ENCODE measurements at places on chromosomes 2 and 18. TPM values are rescaled to one million over a fixed set of nuclear protein-coding genes. Genes with fewer than 3 reads are reported as not detected.

- peak; percentile 49 for DNase-seq
Measured at GRCh38 chr18:46322411-46322891, 218.3 kb downstream of the HAUS1 start.

DNA sequence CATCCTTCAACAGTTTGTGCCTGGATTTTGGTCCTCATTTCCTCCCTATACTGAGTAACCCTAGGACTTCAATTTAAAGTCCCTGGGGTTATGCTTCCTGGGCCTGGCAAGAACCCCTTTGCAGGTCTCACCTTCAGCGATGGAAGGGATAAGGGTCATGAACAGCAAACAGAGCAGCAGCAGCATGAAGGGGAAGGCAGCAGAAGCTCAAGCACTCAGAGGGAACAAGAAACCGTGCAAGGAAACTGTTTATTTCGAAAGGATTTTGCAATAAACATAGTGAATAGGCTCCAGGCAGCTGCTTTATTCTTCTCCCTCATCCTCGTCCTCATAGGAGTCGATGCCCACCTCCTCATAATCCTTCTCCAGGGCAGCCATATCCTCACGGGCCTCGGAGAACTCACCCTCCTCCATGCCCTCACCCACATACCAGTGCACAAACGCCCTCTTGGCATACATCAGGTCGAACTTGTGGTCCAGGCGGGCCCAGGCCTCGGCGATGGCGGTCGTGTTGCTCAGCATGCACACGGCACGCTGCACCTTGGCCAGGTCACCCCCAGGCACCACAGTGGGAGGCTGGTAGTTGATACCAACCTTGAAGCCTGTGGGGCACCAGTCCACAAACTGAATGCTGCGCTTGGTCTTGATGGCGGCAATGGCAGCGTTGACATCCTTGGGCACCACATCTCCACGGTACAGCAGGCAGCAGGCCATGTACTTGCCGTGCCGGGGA is 2.8 kb upstream of the TUBA4B start:
- DNase-seq, result no peak

- DNase-seq, result peak; percentile 74
Measured at GRCh38 chr2:46461011-46461674, 18.2 kb upstream of the TMEM247 start.

DNA sequence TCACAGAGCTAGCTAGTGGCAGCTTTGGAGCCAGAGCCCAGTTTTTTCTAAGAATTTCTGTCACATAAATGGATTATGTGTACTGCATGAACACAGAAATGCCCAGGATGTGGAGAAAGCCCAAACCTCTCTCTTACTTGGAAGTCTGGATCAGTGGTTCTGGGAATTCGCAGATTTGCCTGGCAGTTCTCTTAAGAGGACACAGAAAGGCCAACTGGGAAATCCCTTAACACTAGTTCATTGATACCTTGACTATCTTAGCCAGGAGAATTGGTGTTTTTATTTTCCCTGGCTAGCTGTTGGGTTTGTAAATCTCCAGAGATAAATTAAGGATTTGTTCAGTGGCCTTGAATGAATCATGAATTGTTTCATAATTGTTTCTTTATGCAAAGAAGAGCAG is 95.3 kb downstream of the DPP10 start:
- no peak for DNase-seq

DNA sequence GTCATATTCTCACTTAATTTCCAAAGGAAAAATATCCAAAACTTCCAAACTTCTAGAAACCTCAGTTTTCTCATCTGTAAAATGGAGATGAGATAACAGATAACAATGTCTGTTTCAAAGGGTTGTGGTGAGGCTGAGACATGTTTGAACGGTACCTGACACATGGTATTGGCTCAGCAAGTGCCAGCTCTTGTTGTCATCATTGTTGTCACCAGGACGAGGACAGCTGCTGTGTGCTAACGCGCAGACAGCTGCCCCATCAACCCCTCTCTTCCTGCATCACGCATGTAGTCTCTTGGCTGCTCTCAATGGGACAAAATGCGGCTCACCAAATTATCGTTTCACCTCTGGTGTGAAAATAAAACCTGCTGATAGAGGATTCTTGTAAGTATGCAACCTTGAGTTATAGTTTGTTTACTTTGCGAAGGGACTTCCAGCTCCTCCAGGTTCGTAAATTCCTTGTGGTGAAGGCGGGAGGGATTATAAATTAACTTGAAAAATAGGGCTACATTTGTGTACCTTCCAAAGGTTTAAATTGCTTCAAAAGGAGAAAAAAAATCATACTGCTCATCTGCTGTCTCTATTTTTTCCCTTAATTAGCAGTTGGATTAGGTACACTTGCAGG is 605.4 kb downstream of the BCL11A start:
- no peak for DNase-seq

- DNase-seq, result no peak
Measured at GRCh38 chr2:82954868-82955267, 1504.2 kb downstream of the SUCLG1 start.

- DNase-seq, result peak; percentile 84
Measured at GRCh38 chr2:219293736-219294231, 14.6 kb downstream of the DNAJB2 start.

GRCh38 chr2:168478206-168478605 is 22.1 kb downstream of the CERS6 start:
- DNase-seq, result no peak

DNA sequence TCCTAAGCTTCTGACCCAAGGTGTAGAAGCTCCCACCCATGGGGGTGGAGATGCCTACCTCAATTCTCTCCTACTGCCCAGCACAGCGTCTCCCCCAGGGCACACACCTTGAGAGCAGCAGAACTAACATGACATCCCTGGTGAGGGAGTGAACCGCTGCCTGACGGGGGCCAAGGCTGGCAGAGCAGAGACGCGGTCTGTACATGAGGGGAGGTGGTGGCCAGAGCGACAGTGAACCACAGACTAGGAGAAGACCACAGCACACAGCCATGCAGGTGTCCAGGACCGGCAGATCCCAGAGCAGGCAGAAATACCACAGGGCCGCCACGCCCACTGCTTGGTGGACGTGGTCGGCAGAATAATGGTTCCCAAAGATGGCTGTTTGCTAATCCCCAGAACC is 40.4 kb downstream of the TFCP2L1 start:
- no peak for DNase-seq

DNA sequence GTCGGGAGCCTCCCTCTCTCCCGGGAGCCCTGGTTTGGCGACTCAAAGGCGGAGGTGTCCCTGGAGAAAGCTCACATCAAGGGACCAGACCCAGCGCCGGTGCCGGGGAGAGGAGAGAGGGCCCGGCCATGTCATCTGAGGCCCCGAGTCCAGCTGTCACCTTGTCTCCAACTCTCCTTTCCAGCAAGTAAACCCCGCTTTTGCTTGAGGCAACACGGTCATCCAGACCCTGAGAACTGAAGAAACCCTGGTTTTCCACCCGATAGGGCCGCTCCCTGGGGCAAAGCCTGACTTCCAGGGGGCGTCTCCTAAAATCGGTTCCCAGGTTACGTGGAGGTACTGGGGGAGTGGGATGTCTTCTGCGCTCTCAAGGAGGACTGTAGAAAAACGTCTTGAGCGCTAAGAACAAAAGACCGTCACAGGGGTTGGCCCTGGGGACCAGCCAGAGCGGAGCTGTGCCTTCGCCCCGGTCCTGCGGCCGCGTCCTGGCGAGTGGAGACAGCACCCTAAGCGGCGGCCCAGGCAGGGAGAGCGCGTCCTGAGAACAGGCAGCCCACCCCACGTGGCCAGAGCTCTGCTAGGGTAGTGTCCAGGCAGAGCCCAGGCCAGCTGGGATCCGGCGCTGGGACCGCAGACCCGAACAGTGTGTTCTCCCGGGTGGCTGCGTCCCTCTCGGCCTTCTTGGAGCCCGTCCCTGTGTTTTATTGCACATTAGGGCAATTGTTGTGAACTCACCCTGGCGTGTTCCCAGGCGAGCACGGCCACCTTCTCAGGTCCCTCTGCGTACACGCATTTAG is 55.7 kb downstream of the TMEM18 start:
- DNase-seq, result no peak

GRCh38 chr2:171688129-171688465 is 828 bp downstream of the DYNC1I2 start:
- DNase-seq, result no peak

DNA sequence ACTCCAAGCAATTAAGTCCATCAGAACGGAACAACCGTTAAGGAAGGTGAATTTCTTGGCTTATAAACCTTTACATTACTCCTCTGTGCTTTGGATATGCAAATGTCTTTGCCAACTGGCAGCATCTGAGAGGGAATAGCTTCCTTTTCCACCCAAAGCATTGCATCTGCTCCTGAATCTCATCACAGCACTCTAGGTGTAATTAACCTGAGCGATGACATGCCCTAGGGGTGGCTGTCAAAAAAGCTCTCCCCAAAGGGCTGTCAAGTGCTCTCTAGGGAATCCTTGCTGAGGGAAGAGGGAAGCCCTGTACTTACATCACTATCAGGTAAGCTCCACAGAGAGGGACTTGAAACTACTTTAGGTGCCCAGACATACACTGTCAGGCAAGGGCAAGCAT is 5.5 kb upstream of the SMARCAL1 start:
- DNase-seq, result no peak

Gene ZSWIM2
- not detected for total RNA-seq

Gene REV1
- total RNA-seq, result 59.0 TPM

Gene SCN2A
- 0.29 TPM for total RNA-seq

Data from lower leg skin (tissue), 4 donors.